ENCODE measurements at places on chromosomes 3 and 15. TPM values are rescaled to one million over a fixed set of nuclear protein-coding genes. Genes with fewer than 3 reads are reported as not detected.

GRCh38 chr3:117366574-117366973, 657.0 kb downstream of the TUSC7 start:
- no peak for DNase-seq
- H3K4me3 ChIP-seq: no peak overlapping the region
- H3K4me1 ChIP-seq: no peaks in the 10 kb centered on the region
- H3K27ac ChIP-seq: no peak overlapping the region

DNAJA4 gene
- polyA plus RNA-seq: 27.3 TPM

ERC2 gene
- 2.4 TPM for polyA plus RNA-seq

DNA sequence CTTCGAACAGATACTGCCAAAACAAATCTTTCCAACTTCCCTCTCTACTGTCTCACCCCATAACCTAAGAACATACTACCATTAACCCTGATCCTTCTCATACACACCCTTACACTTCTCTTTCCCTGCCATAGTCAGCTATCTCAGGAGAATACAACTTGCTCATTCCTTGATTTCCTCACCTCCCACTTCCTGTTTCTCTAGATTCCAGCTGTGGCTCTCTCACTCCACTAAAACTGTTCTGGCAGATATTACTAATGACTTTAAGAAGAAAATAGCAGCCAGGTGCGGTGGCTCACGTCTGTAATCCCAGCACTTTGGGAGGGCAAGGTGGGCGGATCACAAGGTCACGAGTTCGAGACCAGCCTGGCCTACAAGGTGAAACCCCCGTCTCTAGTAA, 4.6 kb downstream of the LSG1 start:
- no peak overlapping the region for H3K4me3 ChIP-seq
- H3K27me3 ChIP-seq: no peaks in the 10 kb centered on the region
- peaks cover 9% of the 10 kb centered on the region for H3K4me1 ChIP-seq

PCBP4 gene
- polyA plus RNA-seq: 48.8 TPM

- no peak overlapping the region for H3K27ac ChIP-seq
- H3K4me1 ChIP-seq: no peaks in the 10 kb centered on the region
- no peak overlapping the region for H3K4me3 ChIP-seq
Observed at GRCh38 chr15:84967380-84967779, 14.3 kb upstream of the PDE8A start.

DNA sequence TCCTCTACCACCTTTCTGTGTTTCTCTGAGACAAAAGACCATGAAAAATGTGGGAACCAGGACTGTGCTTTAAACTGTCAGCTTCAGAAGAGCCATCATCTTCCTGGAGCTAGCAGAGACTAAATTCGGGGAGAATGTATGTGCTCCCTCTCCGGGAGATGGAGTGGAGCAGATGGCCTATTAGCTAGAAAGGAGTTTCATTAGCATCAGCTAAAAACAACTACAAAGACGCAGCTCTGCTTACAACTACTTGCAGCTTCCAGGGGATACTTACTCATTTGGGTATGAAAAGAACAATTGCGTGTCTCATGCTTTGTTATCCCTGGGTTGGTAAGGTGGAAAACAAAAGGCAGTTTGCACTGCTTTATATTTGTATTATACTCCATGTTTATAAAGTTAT, 159.6 kb downstream of the MFSD1 start:
- no peak overlapping the region for H3K27ac ChIP-seq
- H3K4me1 ChIP-seq: no peaks in the 10 kb centered on the region
- DNase-seq: no peak
- no peak overlapping the region for H3K4me3 ChIP-seq
- H3K36me3 ChIP-seq: no peaks in the 10 kb centered on the region
- no peaks in the 10 kb centered on the region for H3K27me3 ChIP-seq

DNA sequence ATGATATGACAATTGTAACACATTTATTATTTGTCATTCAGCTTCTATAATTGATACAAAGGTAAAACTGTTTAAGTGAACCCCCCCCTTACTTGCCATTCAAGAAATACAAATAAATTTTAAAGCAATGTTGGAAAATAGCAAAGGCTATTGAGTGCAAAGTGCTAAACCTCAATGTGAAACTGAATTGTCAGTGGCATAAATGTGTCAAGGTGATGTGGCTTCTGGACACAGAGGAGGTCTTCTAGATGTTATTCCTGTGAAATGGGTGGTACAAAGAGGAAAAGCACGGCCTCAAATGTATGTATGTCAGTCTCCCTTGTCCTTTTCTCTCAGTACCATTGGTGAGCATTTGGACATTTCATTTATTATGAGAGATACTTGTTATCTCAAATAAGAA, 149.4 kb downstream of the MCTP2 start:
- DNase-seq: no peak
- H3K27me3 ChIP-seq: no peaks in the 10 kb centered on the region
- no peaks in the 10 kb centered on the region for H3K4me1 ChIP-seq
- H3K4me3 ChIP-seq: no peak overlapping the region

- no peak overlapping the region for H3K4me3 ChIP-seq
- no peaks in the 10 kb centered on the region for H3K27me3 ChIP-seq
- H3K4me1 ChIP-seq: peaks cover 3% of the 10 kb centered on the region
- H3K36me3 ChIP-seq: no peaks in the 10 kb centered on the region
Observed at GRCh38 chr3:148950806-148951205, 40.5 kb upstream of the GYG1 start.

CD200 gene
- 21.8 TPM for polyA plus RNA-seq

GRCh38 chr3:147119989-147120388, 286.4 kb downstream of the ZIC4 start:
- no peak for DNase-seq
- H3K36me3 ChIP-seq: no peaks in the 10 kb centered on the region
- no peak overlapping the region for H3K27ac ChIP-seq
- no peak overlapping the region for H3K4me3 ChIP-seq

CSPG5 gene
- polyA plus RNA-seq: 2.3 TPM

- no peaks in the 10 kb centered on the region for H3K4me1 ChIP-seq
- no peak for DNase-seq
- no peak overlapping the region for H3K27ac ChIP-seq
Observed at GRCh38 chr3:94616833-94617232, 554.0 kb downstream of the NSUN3 start.

DGKG gene
- 4.8 TPM for polyA plus RNA-seq

- H3K36me3 ChIP-seq: peaks cover 9% of the 10 kb centered on the region
- no peaks in the 10 kb centered on the region for H3K27me3 ChIP-seq
- H3K4me1 ChIP-seq: peaks cover 4% of the 10 kb centered on the region
- no peak for DNase-seq
- no peak overlapping the region for H3K4me3 ChIP-seq
Observed at GRCh38 chr15:40562691-40563090, 2.2 kb downstream of the CCDC32 start.

DNA sequence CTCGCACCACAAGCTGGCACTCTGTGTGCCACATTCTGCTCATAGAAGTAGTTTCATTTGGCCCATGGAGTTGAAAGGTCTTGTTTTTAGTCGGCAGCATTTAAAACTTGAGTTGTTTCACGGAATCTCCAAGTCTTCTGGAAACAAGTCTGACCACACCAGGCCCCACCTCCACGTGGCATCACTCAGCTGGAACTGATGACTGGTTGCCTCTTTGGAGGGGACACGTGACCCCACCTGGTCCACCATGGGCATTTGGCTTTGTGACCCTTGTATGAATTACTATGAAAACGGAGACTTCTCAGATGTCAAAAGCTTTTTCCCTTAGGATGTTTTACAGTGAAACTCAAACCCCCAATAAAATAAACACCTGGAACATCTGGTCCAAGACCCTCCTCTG, 74.9 kb downstream of the NTRK3 start:
- no peaks in the 10 kb centered on the region for H3K27me3 ChIP-seq
- H3K4me1 ChIP-seq: no peaks in the 10 kb centered on the region
- no peak for DNase-seq
- H3K36me3 ChIP-seq: no peaks in the 10 kb centered on the region

DNA sequence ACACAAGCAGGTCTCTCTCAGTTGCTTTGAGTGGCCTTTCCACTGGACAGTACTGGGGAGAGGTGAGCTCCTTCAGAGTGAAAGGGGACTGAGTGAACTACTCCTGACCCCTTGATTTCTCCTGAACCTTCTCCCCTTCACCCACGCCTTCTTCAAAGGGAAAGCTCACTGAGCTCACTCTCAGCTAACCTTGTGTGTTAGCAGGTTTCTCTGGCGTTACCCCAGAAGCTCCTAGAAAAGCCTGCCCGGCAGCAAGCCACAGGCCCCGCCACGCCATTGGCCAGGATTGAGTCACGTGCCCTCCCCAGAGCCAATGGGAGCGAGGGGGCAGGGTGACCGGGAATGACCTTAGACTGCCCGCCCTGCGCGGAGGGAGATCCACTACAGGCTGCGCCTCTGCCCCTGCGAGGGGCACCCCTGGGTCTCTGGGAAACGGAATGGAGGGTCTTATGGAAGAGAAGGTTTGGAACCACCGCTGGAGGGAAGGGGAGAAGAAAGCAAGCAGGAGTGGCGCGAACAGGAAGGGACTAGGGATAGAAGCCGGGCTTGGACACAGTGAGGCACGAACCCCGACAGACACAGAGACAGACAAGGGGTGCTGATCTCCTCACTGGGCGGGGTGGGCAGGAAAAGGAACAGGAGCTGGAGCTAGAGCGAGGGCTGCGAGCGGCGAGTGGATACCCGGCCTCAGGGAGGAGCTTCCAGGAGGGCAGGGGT, 17.4 kb upstream of the CLK3 start:
- DNase-seq: peak; percentile 96
- H3K4me1 ChIP-seq: peaks cover 20% of the 10 kb centered on the region
- peaks cover 14% of the 10 kb centered on the region for H3K36me3 ChIP-seq
- peak overlapping the region; percentile 62 for H3K4me3 ChIP-seq
- no peaks in the 10 kb centered on the region for H3K27me3 ChIP-seq
- H3K27ac ChIP-seq: peak overlapping the region; percentile 63

GRCh38 chr15:52011711-52012144, 7.3 kb upstream of the MAPK6 start:
- H3K4me1 ChIP-seq: peaks cover 11% of the 10 kb centered on the region
- H3K27ac ChIP-seq: no peak overlapping the region
- no peaks in the 10 kb centered on the region for H3K36me3 ChIP-seq
- H3K4me3 ChIP-seq: no peak overlapping the region

DNA sequence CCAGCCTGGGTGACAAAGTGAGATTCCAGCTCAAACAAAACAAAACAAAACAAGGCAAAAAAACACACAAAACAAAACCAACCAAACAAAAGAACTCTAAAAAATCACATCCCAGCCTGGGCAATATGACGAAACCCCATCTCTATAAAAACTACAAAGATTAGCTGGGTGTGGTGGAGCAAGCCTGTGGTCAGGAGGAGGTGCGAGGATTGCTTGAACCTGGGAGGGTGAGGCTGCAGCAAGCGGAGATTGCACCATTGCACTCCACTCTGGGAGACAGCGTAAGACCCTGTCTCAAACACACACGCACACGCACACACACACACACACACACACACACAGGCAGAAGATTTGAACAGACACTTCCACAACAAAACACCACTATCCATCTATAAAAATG, 99.6 kb downstream of the SHQ1 start:
- H3K4me1 ChIP-seq: peaks cover 28% of the 10 kb centered on the region
- DNase-seq: peak; percentile 61
- H3K36me3 ChIP-seq: peaks cover 2% of the 10 kb centered on the region

- H3K27me3 ChIP-seq: no peaks in the 10 kb centered on the region
- DNase-seq: peak; percentile 77
- H3K4me1 ChIP-seq: peaks cover 44% of the 10 kb centered on the region
- no peak overlapping the region for H3K4me3 ChIP-seq
Observed at GRCh38 chr15:92907896-92908712, 8.0 kb downstream of the CHD2 start.

DNA sequence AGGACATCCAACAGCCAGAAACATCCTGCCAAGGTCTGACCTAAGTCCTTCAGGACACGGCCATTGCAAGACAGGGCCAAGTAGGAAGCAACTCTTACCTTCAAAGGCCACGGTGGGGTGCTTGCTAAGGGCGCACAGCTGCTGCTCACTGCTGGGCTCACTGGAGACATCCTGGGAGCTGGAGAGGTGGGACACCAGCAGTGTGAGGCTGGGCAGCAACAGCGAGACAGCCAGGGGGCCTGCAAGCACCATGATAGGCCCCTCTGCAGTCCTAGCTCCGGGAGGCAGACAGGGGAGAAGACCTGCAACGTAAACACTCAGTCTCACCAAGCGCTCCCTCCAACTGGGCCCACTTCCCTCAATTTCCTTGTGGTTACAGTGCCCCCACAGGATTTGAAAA, 79.2 kb downstream of the SEMA5B start:
- no peaks in the 10 kb centered on the region for H3K36me3 ChIP-seq
- no peak overlapping the region for H3K27ac ChIP-seq
- H3K4me1 ChIP-seq: no peaks in the 10 kb centered on the region
- no peak for DNase-seq
- no peaks in the 10 kb centered on the region for H3K27me3 ChIP-seq

GRCh38 chr3:178386401-178386800, 149.8 kb upstream of the KCNMB2 start:
- no peak for DNase-seq
- no peaks in the 10 kb centered on the region for H3K27me3 ChIP-seq
- no peak overlapping the region for H3K27ac ChIP-seq
- no peaks in the 10 kb centered on the region for H3K36me3 ChIP-seq
- H3K4me1 ChIP-seq: no peaks in the 10 kb centered on the region

- H3K4me1 ChIP-seq: no peaks in the 10 kb centered on the region
- no peak for DNase-seq
- H3K27me3 ChIP-seq: no peaks in the 10 kb centered on the region
- H3K27ac ChIP-seq: no peak overlapping the region
- peaks cover 31% of the 10 kb centered on the region for H3K36me3 ChIP-seq
Observed at GRCh38 chr3:40511031-40511718, 5.3 kb downstream of the ZNF620 start.

GRCh38 chr15:39651881-39652280, 71.0 kb downstream of the THBS1 start:
- DNase-seq: no peak
- H3K36me3 ChIP-seq: no peaks in the 10 kb centered on the region
- no peaks in the 10 kb centered on the region for H3K4me1 ChIP-seq
- H3K4me3 ChIP-seq: no peak overlapping the region
- H3K27ac ChIP-seq: no peak overlapping the region
- H3K27me3 ChIP-seq: no peaks in the 10 kb centered on the region

ARPIN gene
- 31.3 TPM for polyA plus RNA-seq

GRCh38 chr15:66734961-66735908, 33.2 kb downstream of the SMAD6 start:
- DNase-seq: no peak
- no peak overlapping the region for H3K4me3 ChIP-seq
- H3K36me3 ChIP-seq: peaks cover 37% of the 10 kb centered on the region
- no peak overlapping the region for H3K27ac ChIP-seq

GOLGA8G gene
- not detected for polyA plus RNA-seq

DNA sequence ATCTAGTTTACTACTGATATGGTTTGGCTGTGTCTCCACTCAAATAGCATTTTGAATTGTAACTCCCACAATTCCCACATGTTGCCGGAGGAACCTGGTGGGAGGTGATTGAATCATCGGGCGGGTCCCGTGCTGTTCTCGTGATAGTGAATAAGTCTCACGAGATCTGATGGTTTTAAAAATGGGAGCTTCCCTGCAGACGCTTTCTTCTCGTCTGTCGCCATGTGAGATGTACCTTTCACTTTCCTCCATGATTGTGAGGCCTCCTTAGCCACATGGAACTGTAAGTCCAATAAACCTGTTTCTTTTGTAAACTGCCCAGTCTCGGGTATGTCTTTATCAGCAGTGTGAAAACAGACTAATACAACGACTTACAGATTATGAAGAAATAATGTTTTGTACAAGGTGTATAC, 35.6 kb upstream of the PYDC2 start:
- no peak for DNase-seq
- no peak overlapping the region for H3K27ac ChIP-seq
- H3K4me1 ChIP-seq: no peaks in the 10 kb centered on the region
- no peaks in the 10 kb centered on the region for H3K36me3 ChIP-seq
- H3K4me3 ChIP-seq: no peak overlapping the region

GRCh38 chr15:89391685-89392257, 57.1 kb upstream of the POLG start:
- DNase-seq: no peak
- H3K27me3 ChIP-seq: peaks cover 95% of the 10 kb centered on the region
- no peak overlapping the region for H3K27ac ChIP-seq
- no peaks in the 10 kb centered on the region for H3K36me3 ChIP-seq
